ENCODE measurements at places on chromosomes 11 and 22.

- no peak for DNase-seq
Observed at GRCh38 chr22:46968359-46968740, 205.9 kb downstream of the TBC1D22A start.

DNA sequence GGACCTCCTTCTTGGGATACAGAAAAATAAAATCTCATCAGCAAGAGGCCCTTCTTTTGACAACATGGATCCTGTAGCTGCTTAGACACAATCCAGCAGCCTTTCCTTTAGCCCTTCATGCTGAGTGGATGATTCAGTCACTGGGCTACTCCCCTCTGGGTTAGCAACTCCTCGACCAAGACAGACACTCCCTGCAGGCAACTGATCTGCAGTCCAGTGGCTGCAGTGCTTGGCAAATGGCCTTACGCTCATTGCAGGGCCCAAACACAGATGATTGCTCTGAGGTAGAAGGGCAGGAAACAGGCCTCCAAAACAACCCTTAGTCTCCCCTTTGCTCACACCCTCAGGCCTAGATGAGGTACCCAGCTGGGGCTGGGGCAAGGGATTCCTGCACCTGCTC lies 73.2 kb upstream of the OPCML start:
- DNase-seq = no peak

DNA sequence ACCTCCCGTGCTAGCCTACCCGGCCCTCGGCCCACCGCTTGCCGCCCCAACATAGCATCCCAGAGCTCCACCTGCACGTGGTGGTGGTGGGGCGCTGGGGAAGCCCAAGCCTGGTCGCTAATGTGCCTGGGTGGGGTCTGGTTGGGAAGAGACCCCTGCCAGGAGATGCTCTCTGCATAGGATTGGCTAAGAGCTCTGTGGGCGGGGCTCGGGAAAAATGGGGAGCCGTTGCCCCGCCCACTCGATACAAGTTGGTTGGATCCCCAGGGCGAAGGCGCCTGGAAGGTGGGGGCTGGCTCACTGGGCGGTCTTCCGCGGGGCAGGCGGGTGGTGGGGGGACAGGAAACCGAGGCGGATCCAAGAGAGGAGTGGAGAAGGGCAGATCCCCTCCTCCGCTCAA lies 7.6 kb downstream of the LRRC10B start:
- DNase-seq = no peak

GRCh38 chr22:25351631-25352293 lies 132.3 kb downstream of the CRYBB2 start:
- peak; percentile 49 for DNase-seq

DNA sequence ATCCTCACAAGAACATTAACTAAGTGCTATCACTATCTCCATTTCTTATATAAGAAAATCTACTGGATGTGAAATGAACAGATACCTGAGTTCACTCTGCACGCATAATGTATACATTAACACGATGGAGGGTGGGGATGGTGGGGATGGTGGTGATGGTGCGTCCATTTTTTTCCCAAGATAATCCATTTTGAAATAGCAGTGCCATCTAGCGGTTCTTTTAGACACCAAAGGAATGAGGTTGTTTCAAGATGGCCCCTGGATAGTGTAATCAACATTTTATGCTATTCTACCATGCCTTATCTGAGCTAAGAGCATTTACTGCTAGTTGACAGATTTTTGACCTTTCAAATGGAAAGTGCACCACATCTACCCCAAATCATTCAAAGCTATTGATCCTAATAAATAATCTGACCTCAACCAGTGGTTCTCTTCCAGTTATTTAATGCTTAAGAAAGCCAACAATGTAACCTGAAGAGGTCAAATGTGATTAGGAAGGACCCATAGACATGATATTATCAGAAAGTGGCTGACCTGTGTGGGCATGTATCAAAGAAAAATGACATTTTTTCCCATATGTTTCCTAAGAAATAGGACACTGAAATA lies 714.7 kb upstream of the TENM4 start:
- DNase-seq = no peak

DNA sequence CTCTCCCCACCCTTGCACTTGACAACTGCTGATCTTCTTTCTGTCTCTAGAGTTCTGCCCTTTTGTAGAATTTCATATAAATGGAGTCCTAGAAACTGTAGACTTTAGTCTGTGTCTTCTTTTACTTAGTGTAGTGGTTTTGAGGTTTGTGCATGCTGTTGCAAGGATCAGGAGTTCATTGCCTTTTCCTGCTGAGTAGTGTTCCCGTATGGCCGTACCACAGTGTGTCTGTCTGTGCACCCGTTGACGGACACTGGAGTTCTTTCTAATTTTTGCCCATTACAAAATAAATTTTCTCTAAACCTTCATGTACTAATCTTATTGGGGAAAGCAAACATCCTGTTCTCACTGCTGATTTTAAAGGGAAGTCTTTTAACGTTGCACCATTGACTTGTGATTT lies 138.1 kb downstream of the TBC1D22A start:
- DNase-seq = no peak

DNA sequence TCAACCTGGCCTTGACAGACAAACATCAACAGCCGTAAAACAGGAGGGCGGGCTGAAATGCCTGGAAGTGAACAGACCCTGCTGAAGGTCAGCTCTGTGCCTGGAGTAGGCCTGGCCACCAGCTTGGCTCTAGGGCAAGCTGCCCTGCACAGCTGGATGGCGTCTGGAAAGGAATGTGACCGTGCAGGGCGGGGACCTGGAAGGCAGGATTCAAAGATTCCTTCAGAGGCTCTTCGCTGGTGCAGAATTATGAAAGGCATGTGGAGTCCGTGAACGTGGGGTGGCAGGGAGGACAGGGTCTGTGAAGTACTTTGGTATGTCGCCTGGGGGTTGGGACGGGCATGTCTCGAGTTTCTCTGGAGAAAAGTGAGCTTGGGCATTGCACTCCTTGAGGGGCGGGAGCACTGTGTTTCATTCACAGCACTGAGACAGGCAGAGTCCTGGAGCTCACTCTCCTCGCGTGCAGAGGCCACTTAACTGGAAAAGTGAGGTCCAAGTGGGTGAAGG lies 1.5 kb downstream of the EHD1 start:
- DNase-seq = no peak

DNA sequence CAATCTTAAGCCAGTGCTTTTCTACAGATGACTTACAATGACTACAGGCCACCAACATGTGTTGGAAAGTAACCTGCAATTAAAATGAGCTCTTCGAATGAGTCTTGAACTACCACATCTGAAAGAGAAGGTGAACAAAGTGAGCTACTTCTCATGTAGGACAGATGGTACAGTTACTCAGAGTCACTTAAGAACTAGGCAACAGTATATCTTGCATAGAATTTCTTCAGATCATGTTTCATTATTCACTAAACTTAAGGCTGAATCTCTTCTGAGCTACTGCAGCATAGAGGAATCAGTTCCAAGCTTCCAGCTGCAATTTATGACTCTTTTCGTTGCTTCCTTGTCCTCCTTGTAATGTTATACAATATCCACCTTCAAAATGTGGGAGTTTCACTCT lies 270.9 kb downstream of the TTC28 start:
- DNase-seq = no peak

All from suprapubic skin (tissue), 4 donors.